ENCODE measurements at places on chromosomes 13 and 19.

DNA sequence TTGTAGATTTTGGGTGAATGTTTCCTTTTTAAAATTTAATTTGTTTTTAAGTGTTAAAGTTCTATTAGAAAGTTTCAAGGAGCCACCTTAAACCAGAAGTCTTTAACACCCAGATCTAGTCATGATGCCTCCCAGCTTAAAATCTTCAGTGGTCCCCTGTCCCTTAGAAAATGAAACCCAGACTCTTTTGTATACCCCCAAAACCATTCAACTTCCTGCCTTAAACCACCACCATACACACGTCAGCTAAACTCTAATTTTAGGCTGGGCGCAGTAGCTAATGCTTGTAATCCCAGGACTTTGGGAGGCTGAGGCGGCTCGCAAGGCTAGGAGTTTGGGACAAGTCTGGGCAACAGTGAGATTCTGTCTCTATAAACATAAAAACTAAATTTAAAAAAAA lies 37.9 kb downstream of the N4BP2L1 start:
- DNase-seq: no peak

DNA sequence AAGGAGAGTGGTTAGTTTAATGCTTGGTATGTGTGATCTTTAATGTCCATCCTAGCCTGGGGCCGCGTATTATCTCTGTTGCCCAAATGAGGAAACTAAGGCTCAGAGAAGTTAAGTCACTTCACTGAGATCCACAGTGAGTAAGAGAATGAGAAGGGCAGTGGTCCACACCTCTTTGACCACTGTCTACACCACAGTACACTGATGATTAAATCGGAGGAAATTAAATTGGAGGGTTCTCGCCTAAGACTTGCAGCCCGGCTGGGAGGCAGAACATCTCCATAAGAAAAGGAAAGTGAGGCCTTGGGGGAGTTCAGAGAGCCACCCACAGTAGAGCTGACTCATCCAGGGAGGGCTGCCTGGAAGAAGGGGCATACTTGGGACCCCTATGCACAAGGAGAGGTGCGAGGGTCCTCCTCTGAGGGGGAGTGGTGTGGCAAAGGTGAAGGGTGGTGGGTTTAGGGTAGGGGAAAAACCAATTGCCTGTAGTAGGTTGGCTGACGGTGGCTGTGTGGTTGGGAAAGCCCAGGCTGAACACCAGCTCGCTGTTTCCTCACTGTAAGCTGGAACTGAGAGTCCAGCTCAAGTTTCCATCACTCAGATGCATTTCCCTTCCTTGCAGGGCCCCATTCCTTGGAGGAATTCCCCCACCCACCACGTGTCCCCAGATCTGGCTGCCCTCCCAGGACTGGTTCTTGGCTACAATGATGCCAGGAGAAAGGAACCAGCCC lies 15.0 kb upstream of the DHRS12 start:
- no peak for DNase-seq

DNA sequence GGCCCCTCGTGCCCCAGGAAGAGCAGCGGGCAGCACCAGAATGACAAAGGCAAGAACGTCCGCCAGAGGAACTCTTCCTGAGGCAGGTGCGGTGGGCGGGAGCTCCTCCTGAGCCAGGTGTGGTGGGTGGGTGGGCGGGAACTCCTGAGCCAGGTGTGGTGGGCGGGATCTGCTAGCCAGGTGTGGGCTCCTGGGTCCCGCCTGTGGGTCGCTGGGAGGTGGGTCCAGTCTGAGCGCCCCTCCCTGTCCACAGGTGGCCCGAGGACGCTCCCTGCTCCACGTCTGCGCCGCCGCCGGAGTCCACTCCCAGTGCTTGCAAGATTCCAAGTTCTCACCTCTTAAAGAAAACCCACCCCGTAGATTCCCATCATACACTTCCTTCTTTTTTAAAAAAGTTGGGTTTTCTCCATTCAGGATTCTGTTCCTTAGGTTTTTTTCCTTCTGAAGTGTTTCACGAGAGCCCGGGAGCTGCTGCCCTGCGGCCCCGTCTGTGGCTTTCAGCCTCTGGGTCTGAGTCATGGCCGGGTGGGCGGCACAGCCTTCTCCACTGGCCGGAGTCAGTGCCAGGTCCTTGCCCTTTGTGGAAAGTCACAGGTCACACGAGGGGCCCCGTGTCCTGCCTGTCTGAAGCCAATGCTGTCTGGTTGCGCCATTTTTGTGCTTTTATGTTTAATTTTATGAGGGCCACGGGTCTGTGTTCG lies 7.0 kb upstream of the HCN2 start:
- DNase-seq: no peak

DNA sequence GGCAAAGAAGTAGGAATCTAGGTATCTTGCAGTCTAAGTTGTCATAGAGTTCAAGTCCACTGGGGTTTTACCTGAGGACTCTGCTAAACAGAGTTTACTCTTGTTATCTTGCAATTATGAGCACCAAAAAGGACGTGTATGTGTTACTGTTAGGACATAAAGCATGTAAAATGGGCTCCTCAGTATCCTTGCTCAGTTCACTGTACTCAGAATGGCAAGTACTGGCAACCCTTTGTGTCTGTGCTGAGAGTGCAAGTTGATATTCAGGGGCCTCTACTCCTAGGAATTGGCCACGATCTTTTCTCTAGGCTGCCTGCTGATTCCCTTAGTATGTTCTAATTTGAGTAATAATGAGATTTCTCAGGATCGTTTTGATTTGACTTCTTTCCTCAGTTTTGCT lies 13.3 kb downstream of the TDRD3 start:
- DNase-seq: no peak

GRCh38 chr13:46613409-46614049 lies 60.6 kb downstream of the LRCH1 start:
- no peak for DNase-seq

DNA sequence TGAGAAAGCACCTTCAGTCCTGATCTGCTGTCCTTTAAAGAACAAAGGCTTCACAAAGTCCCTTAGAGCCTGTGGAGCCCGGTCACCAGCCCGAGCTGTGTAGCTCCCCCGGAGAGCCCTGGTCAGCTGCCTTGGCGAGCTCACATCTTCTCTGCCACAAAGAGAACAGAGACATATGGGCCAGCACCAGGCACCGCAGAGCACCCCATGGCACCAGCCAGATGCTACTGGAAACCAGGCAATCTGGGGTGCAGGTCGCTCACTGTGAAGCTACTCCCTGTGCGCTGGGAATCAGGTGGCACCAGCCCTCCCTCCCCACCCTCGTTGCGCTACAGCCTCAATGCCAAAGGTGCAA lies 44.3 kb upstream of the F7 start:
- DNase-seq: no peak

DNA sequence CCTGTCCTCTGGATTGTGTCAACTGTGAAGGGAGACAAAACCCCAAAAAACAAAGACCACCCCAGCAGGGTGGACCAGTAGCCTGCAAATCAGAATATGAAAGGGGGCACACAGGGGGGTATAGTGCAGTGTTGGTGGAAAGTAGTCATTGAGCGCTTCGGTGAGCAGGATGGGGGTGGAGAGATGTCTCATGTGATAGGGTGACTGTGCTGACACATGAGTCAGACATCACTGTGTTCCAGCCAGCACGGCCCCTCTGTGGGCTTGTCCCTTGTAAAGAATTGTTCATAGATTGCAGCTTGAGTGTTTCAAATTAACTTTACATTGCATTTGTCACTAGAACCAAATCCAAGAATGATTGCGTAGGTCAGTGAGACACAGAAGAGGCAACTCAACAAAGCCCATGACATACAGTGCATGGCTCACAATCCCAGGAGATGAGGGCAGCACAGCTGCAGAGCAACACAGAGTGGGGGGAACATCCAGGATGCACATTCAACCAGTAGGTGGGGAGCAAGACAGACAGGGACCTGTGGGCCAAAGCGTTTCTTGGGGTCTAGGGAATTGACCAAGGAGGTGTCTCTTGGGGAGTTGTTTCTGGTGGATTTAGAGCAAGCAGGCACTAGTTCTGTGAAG lies 7.5 kb downstream of the ZNF440 start:
- DNase-seq: no peak

DNA sequence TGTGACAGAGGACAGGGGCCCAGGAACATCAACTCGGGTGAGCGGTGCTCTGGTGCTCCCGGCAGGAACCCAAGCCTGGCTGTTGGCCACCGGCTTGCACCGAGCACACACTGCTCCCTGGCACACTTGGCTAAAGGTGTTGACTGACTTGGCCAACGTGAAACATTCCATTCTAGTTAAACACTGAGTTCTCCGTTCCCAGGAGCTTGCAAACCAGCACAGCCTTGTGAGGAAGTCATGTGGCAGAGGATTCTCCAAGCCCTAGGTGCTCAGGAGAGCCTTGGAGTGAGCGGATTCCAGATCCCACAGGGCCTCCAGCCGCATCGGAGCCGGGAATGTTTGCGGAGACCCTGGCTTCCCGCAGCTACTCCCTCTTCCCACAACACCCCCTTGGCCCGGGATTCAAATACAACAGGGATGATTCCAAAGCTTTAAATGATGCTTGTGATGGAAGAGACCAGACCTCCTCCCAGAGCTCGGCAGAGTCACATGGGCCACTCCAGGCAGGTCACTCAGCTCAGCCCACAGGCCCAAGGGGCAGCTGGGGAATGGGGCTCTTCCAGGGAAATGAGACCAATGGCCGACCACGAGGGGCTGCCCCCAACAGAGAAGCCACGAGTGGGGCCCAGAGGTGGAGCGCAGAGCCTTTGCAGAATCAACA lies 2.9 kb downstream of the C13orf46 start:
- DNase-seq: no peak

GRCh38 chr19:53467485-53468262 lies at the start of gene ZNF813:
TSS of gene ZNF813 (plus strand) at chr19:53467733. CDS start at chr19:53483823, 16,090 bp downstream.
- peak; percentile 98 for DNase-seq

DNA sequence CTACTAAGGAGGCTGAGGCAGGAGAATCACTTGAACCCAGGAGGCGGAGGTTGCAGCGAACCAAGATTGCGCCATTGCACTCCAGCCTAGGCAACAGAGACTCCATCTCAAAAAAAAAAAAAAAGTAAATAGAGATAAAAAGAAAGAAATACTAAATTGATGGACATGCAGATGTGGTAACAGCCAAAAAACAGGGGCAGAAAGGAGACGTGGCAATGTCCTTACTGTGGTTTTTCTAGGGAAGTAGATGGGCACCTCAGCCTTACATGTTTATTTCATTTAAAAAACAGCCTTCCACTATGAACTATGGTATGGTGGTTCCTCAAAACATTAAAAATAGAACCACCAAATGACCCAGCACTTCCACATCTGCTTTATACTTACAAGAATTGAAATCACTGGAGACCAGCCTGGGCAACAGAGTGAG lies 6.5 kb upstream of the EIF3G start:
- DNase-seq: no peak

DNA sequence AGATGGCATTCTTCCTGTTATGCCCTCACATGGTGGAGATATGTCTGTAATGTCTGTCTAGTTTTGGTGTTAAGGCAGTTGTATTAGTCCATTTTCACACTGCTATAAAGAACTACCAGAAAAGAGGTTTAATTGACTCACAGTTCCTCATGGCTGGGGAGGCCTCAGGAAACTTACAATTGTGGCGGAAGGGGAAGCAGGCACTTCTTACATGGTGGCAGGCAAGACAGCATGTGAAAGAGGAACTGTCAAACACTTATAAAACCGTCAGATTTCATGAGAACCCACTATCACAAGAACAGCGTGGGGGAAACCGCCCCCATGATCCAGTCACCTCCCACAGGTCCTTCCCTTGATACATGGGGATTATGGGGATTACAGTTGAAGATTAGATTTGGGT lies 3.2 kb downstream of the ZNF441 start:
- DNase-seq: no peak

DNA sequence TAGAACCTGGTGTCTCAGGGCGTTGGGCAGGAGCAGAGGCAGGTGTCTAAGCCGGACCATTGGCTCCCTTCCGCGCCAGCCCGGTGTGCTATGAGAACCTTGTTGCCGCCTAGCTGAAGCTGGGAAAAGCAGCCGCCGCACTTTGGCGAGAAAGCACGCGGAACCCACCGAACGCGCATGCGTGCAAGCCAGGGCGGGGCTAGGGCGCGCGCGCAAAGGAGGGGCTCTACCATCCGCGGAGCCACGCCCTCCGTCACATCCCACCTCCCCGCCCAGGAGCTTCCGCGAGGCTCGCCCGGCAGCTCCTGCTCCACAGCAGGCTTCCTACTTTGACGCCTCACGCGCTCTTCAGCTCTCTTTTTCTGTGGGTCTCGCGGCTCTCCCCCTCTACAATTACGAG lies 51.3 kb downstream of the WDR87 start:
- no peak for DNase-seq

DNA sequence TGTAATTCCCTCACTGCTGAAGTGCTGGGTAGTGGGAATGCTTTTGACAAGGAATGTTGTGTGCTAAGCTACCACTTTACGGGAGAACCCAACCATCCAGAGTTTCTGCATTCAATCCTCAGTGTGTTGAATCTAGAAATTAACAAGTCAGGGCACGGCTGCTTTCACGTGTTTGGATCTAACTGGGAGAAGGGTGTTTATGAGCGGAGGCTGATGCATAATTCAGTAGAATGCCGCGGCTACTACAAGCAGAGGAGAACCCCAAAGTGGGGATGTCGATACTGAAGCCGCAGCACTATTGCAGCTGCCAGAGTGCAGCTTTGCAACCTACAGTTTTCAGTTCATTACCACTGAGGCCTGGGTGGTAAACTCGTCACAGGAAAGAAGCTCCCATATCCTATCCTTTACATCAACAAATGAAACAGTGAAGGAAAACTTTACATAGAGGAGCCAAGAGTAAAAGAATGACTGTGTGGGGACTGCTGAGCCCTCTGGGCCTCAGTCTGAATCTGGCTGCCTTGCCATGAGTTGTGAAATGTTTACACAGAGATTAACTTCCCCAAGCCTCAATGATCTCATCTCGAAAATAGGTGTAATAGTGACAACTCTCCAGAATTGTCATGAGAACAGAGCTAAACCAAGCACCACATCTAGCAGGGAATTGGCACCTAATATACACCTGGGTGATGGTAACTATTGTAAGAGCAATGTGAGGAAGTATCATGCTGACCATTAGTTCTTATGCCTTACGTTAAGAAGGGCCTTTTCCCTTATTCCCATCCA lies 531.7 kb downstream of the MYO16 start:
- DNase-seq: no peak

DNA sequence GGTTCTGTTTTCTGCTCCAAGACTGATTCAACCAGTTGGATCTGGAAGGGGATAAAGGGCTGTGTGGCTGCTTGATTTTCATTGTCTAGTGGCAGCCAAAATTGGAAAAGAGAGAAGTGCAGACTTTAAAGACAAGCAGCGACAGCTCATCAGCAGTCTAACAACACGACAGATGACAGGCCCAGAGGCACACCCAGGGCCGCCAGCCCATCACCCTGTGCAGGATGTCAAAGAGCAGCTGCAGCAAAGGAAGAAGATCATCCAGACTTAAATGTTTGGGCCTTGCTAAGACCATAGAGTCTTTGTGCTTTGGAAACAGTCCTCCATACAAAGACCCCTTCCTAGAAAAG lies 421.0 kb upstream of the KLF12 start:
- no peak for DNase-seq

- no peak for DNase-seq
Observed at GRCh38 chr13:31885994-31886393, 145.6 kb upstream of the FRY start.

Data from stimulated activated CD8-positive, alpha-beta memory T cell treated with anti-CD3 and anti-CD28 coated beads, Interleukin-7, amount 100 ng/mL, for 1 hour (primary cell).